ENCODE measurements at places on chromosomes 2 and 18.

GRCh38 chr2:63440612-63441011 lies 147.7 kb downstream of the WDPCP start:
- DNase-seq = no peak

GRCh38 chr2:112924821-112925220 lies 13.9 kb downstream of the IL37 start:
- no peak for DNase-seq

- DNase-seq = no peak
These were observed 87.1 kb upstream of the RAB6C start for GRCh38 chr2:129892360-129892759.

- DNase-seq = no peak
These were observed 526.9 kb downstream of the SLC4A3 start for GRCh38 chr2:220154304-220154703.

GRCh38 chr18:68033466-68033865 lies 516.9 kb upstream of the DSEL start:
- DNase-seq = no peak

- DNase-seq = no peak
These were observed 68.1 kb upstream of the PELI1 start for GRCh38 chr2:64212346-64212745.
